ENCODE measurements at places on chromosomes 11 and 22. TPM values are rescaled to one million over a fixed set of nuclear protein-coding genes. Genes with fewer than 3 reads are reported as not detected.

Gene SMTNL1
- total RNA-seq = not detected

Gene HSPB2
- 3.0 TPM for total RNA-seq

Gene NAV2
- total RNA-seq = 22.1 TPM

DNA sequence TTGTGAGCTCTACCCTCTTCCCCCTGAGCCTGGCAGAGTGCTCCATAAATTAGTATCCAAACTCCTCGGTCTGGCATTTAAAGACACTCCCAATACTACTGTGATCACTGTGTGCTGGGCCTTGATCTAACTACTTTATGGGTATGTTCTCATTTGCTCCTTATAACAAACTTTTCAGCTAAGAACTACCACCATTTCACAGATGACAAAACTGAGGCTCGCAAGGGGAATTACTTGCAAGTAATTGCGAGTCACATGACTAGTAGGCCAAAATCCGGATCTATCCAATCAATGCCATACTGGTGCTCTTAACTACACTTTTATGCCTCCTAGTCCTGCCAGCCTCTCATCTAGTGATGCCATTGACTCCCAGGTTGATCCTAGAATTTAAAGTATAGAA lies 3.6 kb downstream of the THOC5 start:
- no peak for DNase-seq

- no peak for DNase-seq
These were observed 3.4 kb downstream of the OR10V1 start for GRCh38 chr11:59710136-59710847.

GRCh38 chr11:35168671-35169070 lies 29.7 kb downstream of the CD44 start:
- DNase-seq = no peak

Data from sigmoid colon (tissue), 7 donors.